ENCODE measurements at places on chromosomes 12 and 14.

GRCh38 chr12:94074216-94074979, 74.0 kb upstream of the PLXNC1 start:
- peak; percentile 76 for DNase-seq

DNA sequence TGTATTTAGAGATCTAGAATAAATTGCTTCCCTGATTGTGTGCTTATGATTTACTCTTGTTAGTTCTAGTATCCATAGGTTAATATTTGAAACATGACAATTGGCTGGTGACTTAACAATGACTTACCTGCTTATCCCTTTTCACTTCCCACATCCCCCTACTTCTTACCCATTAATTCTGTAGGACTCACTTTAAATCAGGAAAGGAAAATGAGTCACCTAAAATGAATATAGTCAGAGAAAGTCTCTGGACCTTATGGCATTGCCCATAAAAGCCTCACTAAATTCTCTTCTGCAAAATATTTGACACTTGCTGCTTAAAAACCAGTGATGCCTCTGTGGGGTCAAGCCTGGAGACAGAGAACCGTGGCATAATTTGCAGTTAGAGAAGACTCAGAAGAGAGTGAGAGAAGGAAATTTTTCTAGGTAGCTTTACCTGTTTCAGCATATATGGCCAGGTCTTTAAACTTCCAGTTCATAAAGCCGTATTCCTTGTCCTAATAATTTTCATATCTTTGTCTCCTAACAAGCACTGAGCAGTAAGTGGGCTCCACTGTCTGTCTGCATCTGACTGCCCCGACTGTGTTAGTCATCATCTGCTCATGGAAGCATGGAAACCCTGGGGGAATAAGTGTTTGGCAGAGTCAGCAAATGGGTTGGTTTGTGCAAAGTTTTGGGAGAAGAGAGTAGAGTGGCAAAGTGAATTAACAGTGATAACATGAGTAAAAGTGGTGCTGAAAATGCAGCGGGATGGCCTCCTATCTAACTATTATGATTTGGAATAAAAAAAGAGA, 294.4 kb downstream of the AKAP6 start:
- DNase-seq: peak; percentile 67

DNA sequence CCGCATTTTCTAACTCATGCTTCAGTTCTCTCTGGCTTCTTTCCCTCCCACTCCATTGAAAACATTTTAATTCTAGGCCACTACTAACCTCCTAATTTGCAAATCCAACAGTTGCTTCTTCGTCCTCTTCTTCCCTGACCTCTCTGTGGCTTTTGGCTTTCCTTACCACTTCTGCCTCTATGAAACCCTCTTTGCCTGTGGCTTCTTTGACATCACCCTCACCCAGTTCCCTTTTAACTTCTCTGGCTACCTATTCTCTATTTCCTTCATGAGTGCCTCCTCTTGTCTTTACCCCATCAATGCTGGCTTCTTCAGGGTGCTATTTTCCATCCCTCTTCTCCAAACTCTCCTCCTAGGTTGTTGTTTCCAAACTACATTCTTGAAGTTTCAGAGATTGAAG, 4.4 kb upstream of the HCFC2 start:
- no peak for DNase-seq

DNA sequence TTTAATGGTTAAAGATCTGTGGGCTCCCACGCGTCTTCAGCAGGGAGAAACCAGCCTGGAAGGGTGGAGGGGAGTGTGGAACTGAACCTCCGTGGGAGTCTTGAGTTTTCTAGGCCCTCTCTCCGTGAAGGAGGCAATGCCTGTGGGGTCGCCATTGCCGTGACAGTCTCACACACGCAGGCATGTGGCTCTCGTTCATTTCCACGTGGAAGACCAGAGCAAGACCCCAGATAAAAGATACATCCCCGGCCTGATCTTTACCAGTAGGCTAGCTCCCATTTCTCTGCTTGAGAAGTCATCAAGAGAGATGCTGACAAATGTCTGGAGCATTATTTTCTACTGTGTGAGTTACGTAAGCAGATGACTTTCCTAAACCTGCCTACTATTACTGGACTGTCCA, 491.7 kb upstream of the LMO3 start:
- no peak for DNase-seq

DNA sequence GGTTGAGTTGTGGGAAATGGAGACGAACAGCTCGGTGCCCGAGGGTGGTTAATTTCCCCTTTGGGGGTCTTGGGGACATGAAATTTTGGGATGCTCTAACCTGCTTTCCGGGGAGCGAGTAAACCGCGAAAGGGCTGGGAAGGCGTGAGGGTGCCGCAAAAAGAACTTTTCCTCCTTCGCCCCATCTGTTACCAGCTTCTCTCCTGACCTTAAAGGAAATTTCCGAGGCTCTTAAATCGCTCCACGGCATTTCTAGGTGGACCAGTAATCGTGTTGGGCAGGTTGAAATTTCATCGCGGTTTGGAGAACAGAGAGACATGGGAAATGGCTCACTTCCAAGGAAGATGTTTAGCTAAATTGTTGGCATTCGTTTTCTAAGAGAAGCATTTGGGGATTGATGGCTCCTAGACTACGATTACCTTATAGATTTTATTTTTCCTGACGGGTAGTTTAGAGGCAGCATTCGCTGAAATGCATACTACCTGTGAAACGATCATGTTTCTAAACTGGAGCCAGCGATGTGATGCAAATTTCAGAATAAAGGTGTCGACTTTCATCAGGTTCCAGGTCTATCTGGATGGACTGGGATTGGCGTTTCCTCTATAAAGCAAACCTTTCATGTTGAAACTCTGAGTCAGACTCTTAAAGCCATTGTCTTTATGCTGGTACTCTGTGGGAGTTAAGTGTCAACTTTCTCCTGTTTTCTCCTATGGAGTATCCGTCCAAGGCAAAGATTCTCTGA, 414.5 kb downstream of the PCNX1 start:
- DNase-seq: peak; percentile 73

DNA sequence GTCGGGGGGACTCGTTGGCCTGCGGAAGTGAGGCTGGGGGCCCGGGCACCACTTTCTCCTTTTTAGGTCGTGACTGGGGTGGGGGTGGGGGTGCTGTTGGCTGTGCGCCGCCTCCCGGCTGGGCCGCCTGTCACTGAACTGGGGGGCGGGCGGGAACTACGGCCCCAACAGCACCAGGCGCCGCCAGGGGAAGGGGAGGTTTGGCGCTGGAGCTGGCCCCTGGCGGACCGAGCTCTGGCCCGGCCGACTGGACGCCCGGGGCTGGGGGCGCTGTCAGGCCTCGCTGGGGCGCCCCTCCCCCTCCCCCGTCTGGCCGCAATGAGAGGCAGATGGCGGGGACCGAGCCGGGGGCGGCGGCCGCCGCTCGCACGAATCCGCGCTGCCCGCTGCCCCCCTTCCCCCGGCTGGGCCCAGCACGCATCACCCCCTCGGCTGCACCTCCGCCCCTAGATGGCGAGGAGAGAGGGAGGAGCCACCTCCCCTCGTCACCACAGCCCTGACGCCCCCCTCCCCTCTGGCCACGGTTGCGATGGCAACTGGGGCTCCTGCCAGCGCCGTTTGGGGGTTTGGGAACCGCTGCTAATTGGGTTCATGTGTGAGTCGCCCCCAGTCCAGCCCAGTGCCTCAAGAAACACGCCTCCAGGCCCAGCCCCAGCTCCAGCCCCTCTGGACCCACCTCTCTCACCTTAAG, 723 bp downstream of the NFATC4 start:
- DNase-seq: peak; percentile 75

GRCh38 chr12:61009192-61009591, 1251.0 kb upstream of the USP15 start:
- no peak for DNase-seq

Measured in fibroblast of the aortic adventitia (primary cell).